ENCODE measurements at places on chromosomes 3 and 15. TPM values are rescaled to one million over a fixed set of nuclear protein-coding genes. Genes with fewer than 3 reads are reported as not detected.
A peak's percentile ranks its signal among the peaks of the same experiment; 100 is the strongest.

DNA sequence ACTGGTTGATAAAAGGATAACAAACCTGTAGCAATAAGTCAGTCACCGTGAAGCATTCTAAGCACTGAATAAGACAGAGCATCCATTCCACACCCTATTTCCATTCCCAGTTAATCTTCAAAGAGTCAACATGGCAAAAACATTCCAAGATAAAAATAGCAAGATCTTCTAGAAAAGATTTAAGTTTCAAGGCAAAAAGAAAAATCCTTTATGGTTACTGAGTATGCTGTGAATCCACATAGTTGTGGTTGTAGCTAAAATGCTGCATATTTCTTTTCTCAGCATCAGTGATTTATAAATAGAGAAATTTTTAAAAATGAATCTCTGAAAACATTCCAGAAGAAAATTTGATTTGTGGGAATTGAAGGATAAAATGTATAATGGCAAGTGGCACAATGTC, 21.1 kb downstream of the GAP43 start:
- DNase-seq = no peak

GRCh38 chr15:38130740-38131498, 121.7 kb upstream of the SPRED1 start:
- peak; percentile 81 for DNase-seq

- no peak for DNase-seq
Observed at GRCh38 chr3:60856257-60857046, 394.8 kb downstream of the FHIT start.

ATP8B4 gene
- 3.1 TPM for total RNA-seq

GRCh38 chr3:44734646-44735168, 5.3 kb downstream of the ZNF501 start:
- DNase-seq = no peak

GRCh38 chr3:177473903-177474302, 276.6 kb upstream of the TBL1XR1 start:
- no peak for DNase-seq

DNA sequence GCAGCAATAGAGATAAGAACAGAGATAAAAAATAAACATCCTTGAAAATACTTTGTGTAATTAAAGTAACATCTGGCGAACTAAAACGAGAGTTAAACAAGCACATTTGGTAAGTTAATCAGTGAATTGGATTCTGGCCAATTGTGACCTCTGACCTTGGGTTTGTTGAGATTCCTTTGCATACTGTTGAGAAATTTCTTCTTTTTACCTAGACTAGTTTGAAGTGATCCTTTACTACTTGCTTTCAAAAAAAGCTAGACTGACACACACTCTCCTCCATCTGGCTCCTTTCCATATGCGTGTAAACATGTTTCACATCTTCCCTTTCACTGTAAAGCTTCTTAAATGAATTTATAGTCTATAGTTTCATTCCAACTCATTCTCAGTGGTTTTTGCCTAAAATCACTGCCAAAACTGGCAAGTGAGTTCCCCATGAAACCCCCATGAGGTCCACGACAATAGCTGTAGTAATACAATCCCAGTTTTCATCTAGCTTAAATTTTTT, 17.3 kb upstream of the GBE1 start:
- DNase-seq = no peak

- DNase-seq = no peak
Observed at GRCh38 chr3:163821841-163822240, 1256.5 kb downstream of the SI start.

DNA sequence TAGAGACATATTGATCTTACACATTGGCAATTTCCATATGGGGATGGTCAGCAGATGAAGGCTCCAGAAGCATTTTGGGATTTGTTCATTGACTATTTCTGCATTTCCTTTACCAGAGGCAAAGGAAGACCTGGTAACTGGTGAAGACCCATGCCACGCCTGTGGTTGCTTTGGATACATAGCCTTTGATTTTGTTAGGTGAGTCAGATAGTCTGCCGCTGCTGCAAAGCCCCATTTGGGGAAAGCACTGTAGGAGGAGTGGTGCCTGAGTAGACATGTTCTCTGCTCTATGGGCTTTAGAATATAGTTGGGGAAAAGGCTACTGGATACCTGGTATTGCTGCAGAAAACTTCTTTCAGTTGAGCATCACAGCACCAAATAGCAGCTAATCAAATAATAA, 56.8 kb downstream of the TFG start:
- DNase-seq = no peak

DNA sequence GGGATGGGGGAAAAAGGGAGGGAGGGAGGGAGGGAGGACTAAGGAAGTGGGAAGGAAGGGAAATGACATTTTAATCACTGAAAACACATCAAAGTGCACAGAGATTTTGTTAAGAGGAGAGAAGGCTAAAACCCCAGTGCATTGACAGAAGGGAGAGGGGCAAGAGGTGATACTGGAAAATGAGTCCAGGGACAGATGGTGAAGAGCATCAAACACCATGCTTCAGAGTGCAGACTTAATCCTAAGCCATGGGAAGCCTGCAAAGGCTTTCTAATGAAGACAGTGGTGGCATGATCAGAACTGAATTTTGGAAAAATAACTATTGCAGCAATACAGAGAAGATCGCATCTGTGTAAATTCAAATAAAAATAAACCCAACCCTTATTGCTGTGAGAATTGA, 41.8 kb downstream of the HGD start:
- DNase-seq = no peak

GRCh38 chr3:42247576-42248027, 18.4 kb downstream of the CCK start:
- no peak for DNase-seq

DNA sequence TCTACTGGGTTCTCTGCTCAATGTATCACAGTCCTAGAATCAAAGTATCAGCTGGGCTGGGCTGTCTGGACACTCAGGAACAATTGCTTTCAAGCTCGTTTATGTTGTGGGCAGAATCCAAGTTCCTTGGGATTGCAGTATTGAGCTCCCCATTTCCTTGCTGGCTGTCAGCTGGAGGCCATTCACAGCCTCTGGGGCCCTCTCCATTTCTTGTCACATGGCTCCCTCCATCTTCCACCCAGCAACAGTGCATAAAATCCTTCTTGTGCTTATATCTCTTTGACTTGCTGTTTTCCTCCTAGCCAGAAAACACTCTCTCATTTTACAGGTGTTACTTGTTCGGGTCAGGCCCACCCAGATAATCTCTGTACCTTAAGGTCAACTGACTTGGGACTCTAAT, 363.5 kb downstream of the IGSF11 start:
- no peak for DNase-seq

HACL1 gene
- total RNA-seq = 12.6 TPM

GRCh38 chr3:174218016-174218415, 641.1 kb upstream of the NAALADL2 start:
- no peak for DNase-seq

DNA sequence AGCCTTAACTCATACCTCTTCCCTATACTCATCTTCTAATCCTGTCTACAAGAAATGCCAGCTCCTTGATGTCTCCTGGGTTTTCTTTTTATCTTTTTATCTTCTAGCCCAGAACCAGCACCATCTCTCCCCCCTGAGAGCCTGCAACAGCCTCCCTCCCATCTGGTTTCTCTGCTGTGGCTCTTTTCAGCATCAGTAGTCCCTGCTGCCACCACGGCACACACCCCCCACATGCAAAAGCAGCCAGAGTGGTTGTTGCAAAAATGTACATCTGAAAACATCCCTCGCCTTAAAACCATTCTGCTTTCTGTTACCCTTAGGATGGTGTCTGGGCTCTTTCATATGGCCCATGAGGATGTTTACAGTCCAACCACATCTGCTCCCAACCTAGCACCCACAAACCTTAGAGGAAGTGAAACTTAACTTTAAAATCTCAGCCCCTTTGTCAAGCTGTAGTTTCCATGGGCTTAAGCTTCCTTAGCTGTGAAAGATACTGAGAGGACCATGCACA, 775 bp downstream of the TTC21A start:
- no peak for DNase-seq

DNA sequence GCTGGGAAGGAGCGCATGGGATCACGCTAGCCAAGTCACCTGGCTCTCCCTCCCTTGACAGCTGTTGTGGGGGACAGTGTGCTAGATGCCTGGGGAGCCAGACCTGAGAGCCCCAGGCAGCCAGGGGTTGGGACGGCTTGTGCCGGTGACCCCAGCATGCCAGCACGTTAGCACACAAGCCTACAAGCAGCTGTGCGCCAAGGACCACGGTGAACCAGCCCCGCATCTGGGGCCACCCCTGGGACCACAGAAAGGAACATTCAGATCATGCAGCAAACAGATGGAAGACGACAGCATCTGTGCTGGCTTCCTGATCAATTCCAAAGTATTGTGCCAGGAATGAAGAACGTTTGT, 64.8 kb downstream of the NTRK3 start:
- DNase-seq = peak; percentile 72

RETNLB gene
- total RNA-seq = not detected

DNA sequence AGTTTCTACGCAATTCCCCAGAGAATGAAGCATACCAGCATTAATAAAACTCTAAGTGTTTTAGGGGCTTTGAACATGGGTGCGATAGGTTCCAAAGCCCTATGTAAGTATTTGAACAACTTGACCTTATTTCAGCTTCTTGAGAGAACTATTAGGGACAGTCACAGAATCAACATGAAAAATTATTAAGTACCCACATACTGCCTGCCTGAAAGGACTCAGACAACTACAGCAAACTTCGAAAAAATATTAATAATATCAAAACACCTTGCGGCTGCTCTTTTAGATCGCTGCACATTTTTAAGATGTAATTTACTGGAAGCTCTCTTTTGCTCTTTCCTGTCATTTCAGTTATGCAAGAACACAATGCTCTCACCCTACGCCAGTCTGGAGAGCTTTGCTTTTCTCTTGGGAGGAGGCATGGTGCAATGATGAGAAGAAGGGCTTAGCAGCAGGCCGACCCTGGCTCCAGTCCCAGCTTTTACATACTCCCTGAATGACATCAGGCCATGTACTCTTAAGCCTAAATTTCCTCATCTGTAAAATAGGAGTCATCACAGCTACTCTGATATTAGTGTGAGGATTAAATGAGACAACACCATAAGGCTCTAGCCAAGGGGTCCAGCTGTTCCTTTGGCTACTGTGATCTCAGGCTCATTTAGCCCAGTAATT, 640.7 kb downstream of the FHIT start:
- peak; percentile 78 for DNase-seq

DNA sequence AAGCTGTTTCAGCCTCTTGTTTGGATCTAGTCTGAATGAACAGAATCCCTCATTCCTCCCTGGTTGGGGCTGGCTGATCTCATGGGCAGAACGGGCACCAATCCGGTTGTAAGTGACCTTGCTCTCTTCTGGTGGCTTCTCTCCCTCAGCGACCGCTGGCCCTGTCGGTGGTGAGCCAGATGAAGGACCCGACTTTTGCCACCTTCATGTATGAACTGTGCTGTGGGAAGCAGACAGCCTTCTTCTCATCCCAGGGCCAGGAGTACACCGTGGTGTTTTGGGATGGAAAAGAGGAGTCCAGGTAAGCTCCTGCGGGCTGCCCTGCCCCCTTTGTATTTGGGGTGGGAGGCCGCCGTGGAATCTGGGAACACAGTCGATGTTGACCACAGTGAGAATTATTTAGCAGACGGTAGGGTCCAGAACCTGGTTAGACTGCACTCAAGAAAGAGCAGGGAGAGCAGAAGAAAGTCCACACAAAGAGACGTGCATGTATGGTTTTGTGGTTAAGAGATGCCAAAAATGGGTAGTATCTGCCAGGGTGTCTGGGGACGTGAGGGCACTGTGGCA, 138.8 kb downstream of the LRRK1 start:
- peak; percentile 36 for DNase-seq

DNA sequence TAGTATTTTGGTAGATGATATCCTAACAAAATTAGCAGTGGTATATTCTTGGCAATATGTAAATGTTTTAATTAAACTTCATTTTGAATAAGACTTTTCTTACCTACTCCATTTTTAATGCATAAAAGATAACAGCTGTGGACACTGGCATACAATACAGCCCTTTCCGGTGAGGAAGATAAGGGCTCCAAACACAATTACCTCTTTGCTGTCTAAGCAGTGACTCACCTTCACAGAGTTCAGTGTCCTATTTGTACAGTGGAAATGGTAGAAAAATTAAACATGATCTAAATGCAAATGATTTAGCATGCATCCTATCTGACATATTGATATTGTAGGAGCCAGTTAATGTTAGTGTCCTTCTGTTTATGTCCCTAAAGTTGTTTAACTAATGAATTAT, 969.4 kb downstream of the PLOD2 start:
- no peak for DNase-seq

GRCh38 chr15:26888761-26889160, 21.9 kb downstream of the GABRA5 start:
- DNase-seq = no peak

SACM1L gene
- total RNA-seq = 29.6 TPM

ST3GAL6 gene
- total RNA-seq = 87.0 TPM

CDHR4 gene
- total RNA-seq = not detected

LRCH3 gene
- 27.6 TPM for total RNA-seq

- no peak for DNase-seq
Observed at GRCh38 chr15:41948490-41948889, 23.9 kb downstream of the EHD4 start.

TMF1 gene
- 22.8 TPM for total RNA-seq

ZPLD1 gene
- total RNA-seq = not detected

GRCh38 chr3:30305021-30305420, 301.4 kb upstream of the TGFBR2 start:
- no peak for DNase-seq
